ENCODE measurements at places on chromosomes 11 and 22. TPM values are rescaled to one million over a fixed set of nuclear protein-coding genes. Genes with fewer than 3 reads are reported as not detected.

APOC3 gene
- not detected for total RNA-seq

HTR3B gene
- not detected for total RNA-seq

PGA3 gene
- total RNA-seq, result 3.7 TPM

INPP5J gene
- total RNA-seq, result 15.2 TPM

OR6T1 gene
- total RNA-seq, result not detected

DNA sequence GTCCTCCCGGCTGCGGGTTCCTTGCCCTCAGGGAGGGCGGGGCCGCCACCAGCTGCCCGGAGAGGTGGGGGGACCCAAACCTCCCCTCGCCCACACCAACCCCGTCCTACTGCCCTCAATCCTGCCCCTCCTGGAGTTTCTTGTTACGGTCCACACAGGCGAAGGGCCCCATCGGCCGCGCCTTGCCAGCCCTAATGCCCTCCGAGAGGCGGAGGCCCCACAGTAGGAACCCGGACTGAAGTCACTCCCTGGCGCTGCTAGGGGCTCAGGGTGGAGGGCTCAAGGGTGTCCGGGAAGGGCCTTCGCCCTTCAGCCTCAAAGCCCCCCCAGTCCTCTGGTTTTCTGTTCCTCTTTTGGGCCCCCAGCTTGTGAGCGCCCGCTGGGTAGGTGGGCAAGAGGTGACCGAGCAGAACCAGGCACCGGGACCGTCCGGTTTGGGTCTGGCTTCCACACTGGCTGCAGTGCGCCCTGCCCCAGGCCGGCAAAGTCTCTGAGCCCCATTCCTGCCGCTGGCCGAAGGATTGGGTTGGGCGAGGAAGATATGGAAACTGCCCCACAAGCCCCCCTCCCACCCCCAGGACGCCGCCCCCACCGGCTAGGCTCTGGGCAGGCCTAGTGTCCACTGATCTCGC is 24.5 kb downstream of the DUSP8 start:
- no peak for DNase-seq

DNA sequence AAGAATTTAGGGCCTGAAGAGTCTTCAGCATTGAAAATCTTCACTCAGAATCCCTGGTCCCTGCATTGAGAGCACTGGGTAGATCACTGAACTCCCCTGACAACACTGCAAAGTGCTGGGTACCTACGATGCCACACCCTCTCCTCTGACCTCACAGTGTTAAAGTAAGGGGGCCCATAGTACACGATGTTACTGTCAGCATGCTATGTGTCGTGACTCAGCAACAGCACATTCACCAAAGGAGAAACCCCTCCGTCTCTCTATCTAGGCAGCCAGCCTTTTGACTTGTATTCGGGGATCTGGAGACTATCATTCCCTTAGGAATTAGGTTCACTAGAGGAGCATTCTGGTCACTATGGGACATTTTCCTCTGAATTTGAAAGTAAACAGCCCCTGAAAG is 67.4 kb upstream of the PITPNB start:
- no peak for DNase-seq

DNA sequence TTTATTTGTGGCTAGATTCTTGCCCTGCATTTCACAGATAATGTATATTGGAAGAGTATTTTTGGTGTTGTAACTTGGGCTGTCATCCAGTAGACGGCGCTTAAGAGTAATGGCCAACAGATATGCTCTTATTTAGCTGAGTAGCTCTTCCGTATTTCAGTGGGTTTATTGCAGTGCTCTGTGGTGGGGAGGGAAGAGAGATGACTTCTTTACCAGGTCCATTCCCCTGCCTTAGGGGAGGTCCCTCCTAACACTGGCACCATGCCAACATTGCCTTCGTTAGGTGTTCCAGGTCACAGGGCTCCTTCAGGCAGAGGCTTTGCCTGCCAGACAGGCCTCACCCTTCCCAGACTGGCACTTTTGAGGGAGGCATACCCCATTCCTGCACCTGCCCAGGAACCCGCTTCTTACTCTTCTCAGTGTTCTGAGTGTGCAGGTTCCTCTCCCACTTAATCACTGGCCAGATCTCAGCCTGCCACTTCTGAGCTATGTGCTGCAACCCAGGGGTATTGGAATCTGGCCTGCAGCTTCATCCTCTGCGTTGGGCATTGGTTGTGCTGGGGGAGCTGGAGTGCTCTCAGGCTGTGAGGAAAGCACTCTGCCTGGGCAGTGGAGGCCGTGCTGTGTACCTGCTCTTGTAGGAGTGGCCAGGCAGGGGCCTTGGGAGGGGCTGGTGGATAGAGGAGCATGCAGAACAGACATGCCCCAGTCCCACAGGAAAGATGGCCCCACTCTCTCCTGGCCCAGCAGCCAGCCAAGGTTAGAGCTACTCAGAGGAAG is 29.4 kb upstream of the SLN start:
- DNase-seq, result no peak

DNA sequence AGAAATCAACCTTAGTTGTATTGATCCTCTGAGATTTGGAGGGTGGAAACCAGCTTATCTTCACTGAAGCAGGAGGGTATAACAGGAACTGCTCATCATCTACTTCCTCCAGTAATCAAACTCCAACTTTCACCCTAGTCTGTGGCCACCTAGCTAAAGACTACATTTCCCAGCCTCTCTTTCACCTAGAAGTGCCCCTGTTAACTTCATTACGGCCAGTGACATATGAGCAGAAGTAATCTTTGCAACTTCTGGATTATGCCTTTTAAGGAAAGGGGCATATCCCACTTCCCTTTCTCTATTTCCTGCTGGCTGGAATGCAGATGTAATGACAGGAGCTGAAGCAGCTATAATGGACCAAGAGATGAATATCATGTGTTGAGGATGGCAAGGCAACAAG is 7.6 kb upstream of the VPS37C start:
- DNase-seq, result no peak

GRCh38 chr22:35742342-35743100 is 24.8 kb downstream of the APOL5 start:
- no peak for DNase-seq

DNA sequence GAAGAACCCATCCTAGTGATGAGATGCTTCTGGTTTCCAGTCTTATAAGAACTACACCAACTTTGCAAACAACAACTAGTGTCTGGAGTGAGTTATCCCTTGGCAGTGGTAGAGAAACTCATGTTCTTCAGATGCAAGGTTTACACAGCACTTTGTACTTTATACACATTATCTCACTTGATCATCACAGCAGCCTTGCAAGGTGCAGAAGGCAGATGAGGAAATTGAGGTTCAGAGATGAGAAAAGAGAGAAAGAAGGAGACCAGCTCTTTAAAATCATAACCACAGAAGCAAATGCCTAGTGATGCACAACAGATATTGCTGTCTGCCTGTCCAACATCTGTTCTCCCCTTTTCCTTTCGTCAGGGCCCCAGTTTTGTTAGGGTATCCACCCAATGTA is 16.7 kb upstream of the CD44 start:
- DNase-seq, result no peak

- no peak for DNase-seq
Observed at GRCh38 chr11:73292525-73292894, 15.6 kb upstream of the ARHGEF17 start.

- DNase-seq, result no peak
Observed at GRCh38 chr11:35933320-35933871, 10.5 kb upstream of the LDLRAD3 start.

DNA sequence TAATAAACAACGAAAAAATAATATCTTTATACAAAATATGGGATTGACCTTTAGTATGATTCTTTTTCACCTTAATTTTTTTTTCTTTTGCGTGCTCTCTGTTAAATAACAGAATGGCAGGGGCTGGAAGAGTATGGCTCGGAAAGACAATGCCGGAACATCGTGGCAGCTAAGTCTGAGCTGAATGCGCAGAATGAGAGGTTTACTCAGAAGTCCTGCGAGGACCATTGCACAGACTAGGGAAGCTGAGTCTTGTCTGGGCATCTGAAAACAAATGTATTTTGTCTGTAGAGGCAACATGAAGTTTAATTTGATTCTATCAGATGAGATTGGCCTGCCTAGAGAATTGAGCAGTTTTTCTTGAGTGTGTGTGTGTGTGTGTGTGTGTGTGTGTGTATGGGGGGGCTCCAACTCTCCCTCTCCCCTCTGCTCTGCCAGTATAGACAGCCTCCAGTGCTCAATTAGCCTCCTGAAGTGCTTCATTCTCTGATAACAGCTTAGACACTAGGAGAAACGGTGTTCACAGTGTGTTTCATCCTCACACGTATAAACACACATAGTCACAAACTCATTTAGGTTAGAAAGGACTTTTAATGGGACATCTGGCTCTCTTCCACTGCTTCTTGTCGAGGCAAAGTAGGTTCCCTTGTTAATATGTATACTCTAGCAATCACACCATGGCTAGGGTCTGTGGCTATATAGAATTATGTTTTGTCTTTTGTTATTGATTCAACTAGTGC is 244.3 kb upstream of the SORL1-AS1 start:
- no peak for DNase-seq

GRCh38 chr11:48064306-48064705 is 83.9 kb downstream of the PTPRJ start:
- DNase-seq, result no peak

DNA sequence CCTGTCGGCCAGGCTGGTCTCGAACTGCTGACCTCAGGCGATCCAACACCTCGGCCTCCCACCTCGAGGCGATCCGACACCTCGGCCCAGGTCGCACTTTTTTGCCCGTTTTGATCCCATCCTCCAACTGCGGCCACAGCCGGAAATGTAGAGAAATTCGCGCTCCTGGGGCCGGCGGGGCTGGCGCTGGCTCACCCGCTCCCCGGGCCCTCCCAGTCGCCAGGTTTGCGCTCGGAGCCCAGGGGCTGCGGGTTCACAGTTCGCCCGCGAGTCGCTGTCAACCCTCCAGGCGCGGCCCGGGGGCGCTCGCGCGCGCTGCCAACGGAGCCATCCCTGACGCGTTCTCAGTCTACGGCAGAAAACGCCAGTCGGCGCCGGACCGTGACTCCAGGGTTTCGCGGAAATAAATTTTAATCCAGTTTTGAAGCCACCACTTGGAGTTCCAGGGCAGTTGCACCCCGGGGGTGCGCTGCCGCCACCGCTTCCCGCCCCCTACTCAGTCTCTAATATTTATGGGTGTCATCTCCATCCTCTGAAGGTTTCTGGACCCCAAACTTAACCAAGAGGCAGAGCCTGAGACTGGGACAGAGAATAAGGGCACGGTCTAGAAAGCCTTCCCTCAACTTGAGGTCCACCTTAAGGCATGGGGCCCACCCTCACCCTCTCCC is 1.5 kb upstream of the KLHDC7B start:
- no peak for DNase-seq

- DNase-seq, result peak; percentile 56
Observed at GRCh38 chr11:30914143-30914762, 328.1 kb upstream of the MPPED2 start.

DNA sequence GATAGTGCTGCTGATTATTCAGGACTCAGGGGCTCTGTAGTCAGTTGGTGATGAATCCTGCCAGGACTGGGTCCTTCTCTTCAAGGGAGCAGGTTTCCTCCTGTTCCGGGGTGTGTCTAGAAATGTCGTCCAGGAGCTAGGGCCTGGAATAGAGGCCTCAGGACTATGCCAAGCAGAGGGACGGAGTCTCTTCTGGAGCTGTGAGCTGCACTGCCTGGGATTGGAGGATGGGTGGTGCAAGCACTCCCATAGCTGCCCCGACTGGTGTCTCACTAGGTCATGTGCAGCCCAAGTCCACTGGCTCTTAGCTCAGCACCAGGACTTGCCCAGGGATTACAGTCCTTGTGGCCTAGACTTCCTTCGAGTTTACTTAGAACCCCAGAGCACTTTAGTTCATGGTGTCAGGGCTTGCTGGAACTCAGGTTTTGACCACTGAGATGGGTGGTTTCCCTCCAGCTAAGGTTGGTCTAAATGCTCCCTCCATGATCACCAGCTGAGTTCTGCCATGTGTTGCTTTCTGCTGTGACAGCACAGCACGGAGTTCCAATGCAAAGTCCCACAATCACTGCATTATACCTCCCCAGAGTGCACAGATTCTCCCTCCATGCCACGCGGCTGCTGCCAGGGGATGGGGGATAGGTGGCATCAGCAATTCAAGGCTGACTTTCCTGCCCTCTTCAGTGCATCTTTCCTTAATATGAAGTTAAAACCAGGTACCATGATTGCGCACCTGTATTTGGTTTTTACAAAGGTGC is 42.6 kb upstream of the SHANK2 start:
- no peak for DNase-seq

- no peak for DNase-seq
Observed at GRCh38 chr11:88596786-88597185, 259.2 kb upstream of the CTSC start.

DNA sequence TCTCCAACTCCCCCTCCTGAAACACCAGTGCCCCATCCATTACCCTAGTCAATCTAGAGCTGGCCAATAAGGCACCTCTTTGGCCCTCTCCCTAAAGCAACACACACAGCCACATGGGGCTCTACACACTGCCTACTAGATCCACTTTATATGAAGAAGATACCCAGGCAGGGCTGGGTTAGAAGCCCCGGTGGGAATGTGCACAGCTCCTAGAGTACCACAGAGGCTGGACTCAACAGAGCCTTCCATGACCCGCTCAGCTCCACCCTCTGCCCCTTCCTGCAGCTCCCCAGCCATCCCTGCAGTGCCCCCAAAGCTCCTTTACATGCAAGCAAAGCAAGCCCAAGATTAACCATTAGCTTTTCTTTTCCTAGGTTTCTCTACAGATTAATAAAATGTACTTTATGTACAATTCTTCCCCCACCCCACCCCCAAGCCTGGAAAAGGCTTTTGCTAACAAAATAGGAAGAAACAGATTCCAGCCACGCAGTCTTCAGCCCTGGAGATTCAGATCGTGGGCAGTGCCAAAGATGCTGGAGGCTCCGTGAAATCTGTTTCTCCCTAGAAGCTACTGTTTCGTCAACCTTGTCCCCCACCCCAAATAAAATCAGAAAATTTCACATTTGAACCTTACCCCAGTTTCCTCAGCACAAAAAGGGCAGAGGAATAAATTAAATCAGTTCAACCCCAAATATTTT is 51.8 kb downstream of the IGSF9B start:
- no peak for DNase-seq

GRCh38 chr22:36237462-36238372 is 1.6 kb downstream of the APOL2 start:
- DNase-seq, result no peak

DNA sequence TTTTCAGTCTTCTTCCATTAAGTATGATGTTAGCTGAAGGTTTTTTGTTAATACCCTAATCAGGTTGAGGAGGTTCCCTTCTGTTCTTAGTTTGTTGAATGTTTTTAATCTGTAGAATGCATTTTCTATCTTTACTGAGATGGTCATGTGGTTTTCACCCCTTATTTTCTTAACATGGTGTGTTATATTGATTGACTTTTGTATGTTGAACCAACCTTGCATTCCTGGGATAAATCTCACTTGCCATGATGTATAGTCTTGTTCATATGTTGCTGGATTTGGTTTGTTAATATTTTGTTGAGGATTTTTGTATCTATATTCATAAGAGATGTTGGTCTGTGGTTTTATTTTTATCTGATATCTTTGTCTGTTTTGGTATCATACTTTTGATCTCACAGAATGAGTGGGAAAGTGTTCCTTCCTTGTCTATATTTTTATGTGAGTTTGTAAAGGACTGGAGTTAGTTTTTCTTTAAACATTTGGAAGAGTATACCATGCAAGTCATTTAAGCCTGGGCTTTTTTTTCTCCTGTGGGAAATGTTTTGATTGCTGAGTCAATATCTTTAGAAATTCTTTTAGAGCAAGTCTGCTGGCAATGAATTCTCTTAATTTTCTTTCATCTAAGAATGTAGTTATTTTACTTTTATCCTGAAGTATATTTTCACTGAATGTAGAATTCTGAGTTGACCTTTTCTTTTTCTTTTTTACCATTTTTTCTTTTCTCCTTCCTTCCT is 5.5 kb upstream of the P4HA3 start:
- no peak for DNase-seq

All from breast epithelium (tissue), 4 donors.